ENCODE measurements at places on chromosomes 7 and 10. TPM values are rescaled to one million over a fixed set of nuclear protein-coding genes. Genes with fewer than 3 reads are reported as not detected.

The KMT2E gene
- total RNA-seq: 75.6 TPM

The TMEM225B gene
- 0.36 TPM for total RNA-seq

The PNLIPRP1 gene
- not detected for total RNA-seq

The CTBP2 gene
- 113 TPM for total RNA-seq

DNA sequence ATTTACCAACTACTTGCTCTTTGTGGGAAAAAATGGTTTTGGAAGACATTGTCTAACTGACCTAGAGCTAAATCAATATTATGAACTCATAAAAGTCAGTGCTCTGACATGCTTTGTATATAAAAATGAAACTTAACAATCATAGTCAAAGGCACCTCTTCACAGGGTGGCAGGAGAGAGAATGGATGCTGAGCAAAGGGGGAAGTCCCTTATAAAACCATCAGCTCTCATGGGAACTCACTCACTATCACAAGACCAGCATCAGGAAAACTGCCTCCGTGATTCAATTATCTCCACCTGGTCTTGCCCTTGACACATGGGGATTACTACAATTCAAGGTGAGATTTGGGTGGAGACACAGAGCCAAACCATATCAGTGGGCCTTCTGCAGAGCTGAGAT lies 417.6 kb upstream of the AUTS2 start:
- H3K27me3 ChIP-seq: peaks cover 6% of the 10 kb centered on the region
- no peak overlapping the region for H3K27ac ChIP-seq
- no peak for DNase-seq

DNA sequence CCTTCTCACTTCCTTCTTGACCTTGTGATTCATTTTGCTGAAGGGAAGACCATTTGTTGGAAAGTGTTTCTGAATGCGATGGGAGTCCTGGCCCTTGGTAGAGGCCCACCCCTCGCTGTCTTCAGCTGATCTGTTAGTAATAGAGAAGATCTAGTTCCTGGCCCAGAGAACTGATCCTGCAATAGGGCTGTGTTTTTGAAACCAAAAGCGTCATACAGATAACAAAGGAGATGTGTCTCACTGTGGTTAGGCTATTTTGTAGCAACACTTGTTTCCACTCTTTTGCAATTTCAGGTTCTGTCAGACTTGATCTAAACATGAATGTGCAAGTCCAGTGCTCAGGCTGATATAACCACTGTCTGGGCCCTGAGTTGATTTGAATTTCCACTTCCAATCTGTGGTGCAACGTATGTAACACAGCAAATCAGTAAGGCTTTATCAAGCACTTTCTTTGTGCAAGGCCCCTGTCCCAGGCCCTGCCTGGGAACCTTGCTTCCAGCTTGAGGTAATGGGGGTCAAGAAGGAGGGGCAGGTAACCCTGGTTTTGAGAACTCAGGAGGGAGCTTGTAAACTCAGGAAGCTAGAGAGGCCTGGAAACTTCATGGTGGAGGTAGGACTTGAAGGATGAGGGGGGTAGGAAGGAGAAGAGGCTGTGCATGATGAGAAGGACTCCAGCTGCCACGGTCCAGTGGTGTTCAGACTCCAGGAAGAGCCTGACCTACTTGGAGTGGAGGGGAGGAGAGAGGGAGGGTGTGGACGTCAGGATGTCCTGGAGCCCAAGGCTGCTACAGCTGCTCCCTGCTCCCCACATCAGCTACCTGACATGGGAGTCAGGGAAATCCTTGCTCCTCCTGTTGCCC lies 42.2 kb upstream of the SRGN start:
- no peaks in the 10 kb centered on the region for H3K36me3 ChIP-seq
- H3K4me1 ChIP-seq: no peaks in the 10 kb centered on the region
- DNase-seq: no peak

DNA sequence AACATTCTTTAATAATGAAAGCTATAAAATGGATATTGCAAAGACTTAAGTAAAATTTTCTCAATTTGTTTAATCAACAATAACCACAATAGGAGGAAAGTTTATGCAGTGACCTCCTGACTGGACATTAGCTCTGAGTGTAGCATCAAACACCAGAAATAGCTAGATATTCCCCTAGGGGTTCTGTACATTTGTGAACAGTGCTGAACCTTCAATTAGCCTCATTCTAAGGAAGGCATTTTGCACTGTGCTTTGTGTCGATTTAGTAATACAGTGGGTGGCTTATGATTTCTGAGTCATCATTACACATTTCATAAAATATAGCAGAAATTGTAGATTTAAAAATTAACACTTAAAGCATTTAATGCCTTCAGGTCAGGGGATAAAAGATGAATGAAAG lies 367.3 kb upstream of the PCDH15 start:
- H3K27me3 ChIP-seq: no peaks in the 10 kb centered on the region
- no peak for DNase-seq
- no peaks in the 10 kb centered on the region for H3K4me1 ChIP-seq

DNA sequence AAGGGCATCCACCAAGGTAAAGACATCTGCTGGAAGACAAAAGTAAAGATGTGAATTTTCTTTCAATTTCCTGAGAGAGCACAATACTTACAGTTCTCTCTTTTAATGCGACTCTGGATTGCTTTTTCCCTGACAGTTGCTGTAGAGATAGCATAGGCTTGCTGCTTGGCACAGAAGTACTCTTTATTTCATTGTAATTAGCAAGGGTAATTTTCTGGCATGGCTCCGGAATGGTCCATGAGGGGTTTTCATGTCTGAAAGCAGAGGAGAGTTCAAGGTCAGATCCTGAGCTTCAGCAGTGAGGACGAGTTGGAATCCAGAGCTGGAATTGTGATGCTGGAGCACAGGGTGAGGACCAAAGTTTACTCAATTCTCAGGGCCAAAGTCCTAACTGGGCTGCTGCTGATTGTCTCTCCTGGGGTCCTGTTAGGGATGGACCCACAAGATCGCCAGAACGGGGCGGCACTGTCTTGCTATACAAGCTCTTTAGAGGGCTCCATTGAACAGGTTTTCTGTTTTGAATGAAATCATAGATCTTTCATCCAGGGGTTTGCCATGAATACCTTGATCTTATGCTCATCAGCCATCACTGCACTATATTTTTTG lies 190.0 kb upstream of the MKI67 start:
- no peak overlapping the region for H3K27ac ChIP-seq
- H3K4me3 ChIP-seq: no peak overlapping the region
- DNase-seq: peak; percentile 20
- no peaks in the 10 kb centered on the region for H3K36me3 ChIP-seq

GRCh38 chr10:75616874-75617478 lies 185.6 kb downstream of the LRMDA start:
- no peak overlapping the region for H3K4me3 ChIP-seq
- no peak overlapping the region for H3K27ac ChIP-seq
- no peaks in the 10 kb centered on the region for H3K36me3 ChIP-seq
- peaks cover 38% of the 10 kb centered on the region for H3K4me1 ChIP-seq
- no peak for DNase-seq

DNA sequence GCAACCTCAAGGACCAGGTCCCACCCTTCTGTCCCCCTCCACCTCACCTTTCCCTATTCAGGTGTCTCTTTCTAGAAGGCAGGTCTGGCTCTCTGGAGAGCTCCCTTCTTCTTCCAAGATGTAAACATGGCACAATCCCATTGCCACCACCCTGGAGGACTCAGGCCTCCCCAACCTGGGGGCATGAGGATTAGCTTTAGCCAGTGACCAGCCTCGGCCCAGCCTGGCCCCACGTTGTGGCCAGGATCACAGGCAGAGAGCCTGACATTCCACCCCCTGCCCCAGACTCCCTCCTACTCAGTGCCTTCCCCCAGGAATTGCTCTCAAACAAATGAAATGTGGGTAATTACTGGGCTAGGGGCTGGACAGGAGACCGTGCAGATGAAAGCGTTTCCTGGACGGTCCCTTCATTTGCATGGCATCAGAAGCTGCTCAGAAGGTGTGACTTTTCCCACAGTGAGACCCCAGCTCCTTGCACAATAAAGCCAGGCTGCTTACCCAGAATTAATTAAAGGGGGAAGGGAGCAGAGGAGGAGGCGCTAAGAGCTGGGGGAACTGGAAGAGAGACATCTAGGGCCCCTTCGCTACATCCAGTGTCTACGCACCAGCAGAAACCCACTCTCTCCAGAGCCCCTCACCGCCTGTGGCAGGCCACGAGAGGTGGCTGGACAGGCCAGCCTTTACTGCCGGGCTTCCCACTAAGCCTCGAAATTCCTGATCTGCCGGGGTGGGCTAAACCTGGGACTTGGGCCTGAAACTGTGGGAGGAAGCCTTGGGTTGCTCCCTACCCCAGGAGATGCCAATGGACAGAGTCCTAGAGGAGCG lies 7.7 kb downstream of the FGF8 start:
- no peak overlapping the region for H3K27ac ChIP-seq
- no peak overlapping the region for H3K4me3 ChIP-seq
- no peaks in the 10 kb centered on the region for H3K36me3 ChIP-seq
- H3K27me3 ChIP-seq: peaks cover 80% of the 10 kb centered on the region
- H3K4me1 ChIP-seq: peaks cover 3% of the 10 kb centered on the region
- DNase-seq: no peak

DNA sequence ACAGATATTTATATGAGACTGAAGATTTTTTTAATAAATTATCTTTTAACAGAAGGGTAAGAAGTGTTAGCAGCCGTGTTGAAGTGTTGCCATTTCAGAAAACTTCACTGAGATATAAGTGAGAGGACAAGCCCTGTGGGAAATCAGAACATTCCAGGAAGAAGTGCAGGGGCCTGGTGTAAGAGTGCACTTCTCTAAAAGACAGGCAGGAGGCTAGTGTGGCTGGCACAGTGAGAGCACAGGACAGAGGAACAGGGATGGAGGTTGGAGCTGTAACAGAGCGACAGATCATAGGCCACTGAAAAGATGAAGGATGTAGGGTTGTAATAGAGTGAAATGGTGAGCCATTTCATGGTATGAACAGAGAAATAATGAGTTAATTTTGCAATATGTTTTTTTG lies 608.9 kb downstream of the SORCS1 start:
- H3K4me3 ChIP-seq: no peak overlapping the region
- no peaks in the 10 kb centered on the region for H3K36me3 ChIP-seq
- no peak for DNase-seq
- no peak overlapping the region for H3K27ac ChIP-seq

DNA sequence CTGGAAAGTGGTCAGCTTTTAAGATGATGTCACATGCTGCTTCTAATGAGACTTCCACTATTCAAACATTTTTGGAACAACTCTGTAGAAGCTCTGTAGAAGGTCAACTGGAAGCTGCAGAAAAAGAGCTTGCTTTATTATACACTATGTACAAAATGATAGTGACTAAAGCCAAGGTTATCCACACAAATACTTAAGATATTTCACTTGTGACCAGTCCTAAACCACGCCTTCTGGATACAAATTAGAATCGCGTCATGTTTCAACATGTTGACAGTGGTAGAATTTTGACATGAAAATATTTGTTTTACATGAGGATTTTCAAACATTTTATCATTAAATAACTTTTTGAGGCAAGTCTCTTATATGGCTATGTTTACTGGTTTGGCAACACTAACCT lies 499.6 kb upstream of the PHF14 start:
- no peaks in the 10 kb centered on the region for H3K27me3 ChIP-seq
- H3K36me3 ChIP-seq: no peaks in the 10 kb centered on the region
- DNase-seq: no peak
- H3K4me1 ChIP-seq: no peaks in the 10 kb centered on the region
- H3K4me3 ChIP-seq: no peak overlapping the region

DNA sequence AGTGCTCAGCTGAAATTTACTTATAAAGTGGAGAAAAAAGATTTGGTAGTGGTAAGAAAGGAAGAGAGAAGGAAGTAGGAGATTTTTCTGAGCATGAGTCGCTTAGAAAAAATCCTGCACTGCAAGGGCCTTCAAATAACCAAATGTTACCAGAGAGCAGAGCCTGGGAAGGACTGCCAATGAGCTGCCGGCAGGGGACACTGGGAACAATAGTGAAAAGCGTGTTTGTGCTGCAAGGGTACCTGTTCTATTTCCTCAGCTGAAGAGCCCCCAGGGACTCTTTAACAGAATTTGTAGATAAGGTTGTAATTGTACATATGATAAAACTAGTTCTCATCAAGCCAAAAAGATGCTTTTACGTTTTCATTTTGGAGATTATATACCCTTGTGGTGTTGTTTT lies 696.3 kb upstream of the C7orf33 start:
- H3K36me3 ChIP-seq: no peaks in the 10 kb centered on the region
- DNase-seq: no peak
- H3K4me1 ChIP-seq: no peaks in the 10 kb centered on the region
- H3K4me3 ChIP-seq: no peak overlapping the region

DNA sequence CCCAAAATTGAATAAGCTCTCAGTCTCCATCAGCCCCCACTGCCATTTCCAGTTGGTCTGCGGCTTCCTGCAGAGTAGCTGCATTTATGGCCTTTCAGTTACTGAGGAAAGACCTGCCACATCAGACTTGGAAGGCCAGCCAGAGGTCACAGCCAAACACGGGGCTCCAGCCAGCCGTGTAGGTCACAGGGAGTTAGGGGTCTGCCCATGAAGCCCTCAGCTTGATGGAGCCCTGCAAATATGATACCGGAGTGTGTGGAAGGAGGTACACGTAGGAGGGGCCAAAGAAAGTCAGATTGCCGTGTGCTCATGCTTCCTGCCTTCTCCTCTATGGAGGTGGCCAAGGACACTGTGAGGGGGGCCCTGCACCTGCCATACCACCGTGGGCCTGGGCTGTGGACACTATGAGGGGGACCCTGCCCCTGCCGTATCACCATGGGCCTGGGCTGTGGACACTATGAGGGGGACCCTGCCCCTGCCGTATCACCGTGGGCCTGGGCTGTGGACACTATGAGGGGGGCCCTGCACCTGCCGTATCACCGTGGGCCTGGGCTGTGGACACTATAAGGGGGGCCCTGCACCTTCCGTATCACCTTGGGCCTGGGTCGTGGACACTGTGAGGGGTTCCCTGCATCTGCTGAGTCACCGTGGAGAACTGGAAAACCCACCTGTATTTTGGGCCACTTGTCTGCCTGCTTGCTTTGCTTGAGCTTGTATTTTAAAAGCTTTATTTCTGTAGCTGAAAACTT lies 335.7 kb upstream of the SHH start:
- peaks cover 6% of the 10 kb centered on the region for H3K4me1 ChIP-seq
- H3K4me3 ChIP-seq: no peak overlapping the region
- H3K27me3 ChIP-seq: peaks cover 7% of the 10 kb centered on the region
- H3K27ac ChIP-seq: no peak overlapping the region
- H3K36me3 ChIP-seq: no peaks in the 10 kb centered on the region

DNA sequence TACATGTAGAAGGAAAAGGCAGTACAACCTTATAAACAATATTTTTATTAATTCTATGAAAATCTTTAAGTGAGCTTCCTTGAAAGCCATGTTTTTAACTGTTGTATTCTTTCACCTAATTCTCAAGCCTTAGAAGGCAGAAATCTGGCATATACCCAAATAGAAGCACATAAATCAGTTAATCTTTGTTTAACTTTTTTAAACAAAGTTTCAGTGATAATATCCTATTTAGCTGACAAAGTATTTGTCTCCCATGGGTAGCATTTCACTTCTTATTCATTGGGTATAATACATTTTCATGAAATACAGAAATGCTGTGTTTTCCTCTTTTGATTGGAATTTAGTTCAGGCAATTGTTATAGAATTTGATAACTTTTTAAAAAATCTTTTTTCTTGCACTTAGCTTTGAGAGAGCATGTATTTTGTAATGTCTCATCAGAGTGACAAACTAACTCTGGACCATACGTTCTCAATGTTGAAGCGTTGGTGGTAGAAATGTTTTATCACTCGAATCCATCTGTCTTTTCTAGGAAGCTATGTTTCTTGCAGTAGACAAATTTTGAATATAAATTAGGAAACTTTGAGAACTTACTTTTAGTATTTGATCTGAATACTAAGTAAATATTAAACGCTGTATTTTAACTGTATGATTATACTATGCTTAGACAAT lies 78.1 kb downstream of the CREM start:
- no peaks in the 10 kb centered on the region for H3K27me3 ChIP-seq
- no peaks in the 10 kb centered on the region for H3K36me3 ChIP-seq
- H3K4me1 ChIP-seq: no peaks in the 10 kb centered on the region
- DNase-seq: no peak
- H3K4me3 ChIP-seq: no peak overlapping the region

Measured in type B pancreatic cell (in vitro differentiated cells).